ENCODE measurements at places on chromosomes 12 and 14. TPM values are rescaled to one million over a fixed set of nuclear protein-coding genes. Genes with fewer than 3 reads are reported as not detected.

Gene TAS2R8
- not detected for total RNA-seq

Gene HOXC9
- not detected for total RNA-seq

Gene A2ML1
- total RNA-seq: not detected

Gene DIO3
- total RNA-seq: not detected

Gene IL26
- total RNA-seq: not detected

Gene GPRC5D
- not detected for total RNA-seq

Gene ADAM21
- not detected for total RNA-seq

Gene C1QL4
- total RNA-seq: not detected

Gene SLCO1A2
- total RNA-seq: not detected

Gene LALBA
- total RNA-seq: not detected

Gene TSPAN11
- not detected for total RNA-seq

Gene TBX5
- total RNA-seq: not detected

Data from T-cell (primary cell).